ENCODE measurements at places on chromosomes 5 and 9. TPM values are rescaled to one million over a fixed set of nuclear protein-coding genes. Genes with fewer than 3 reads are reported as not detected.

SLC25A2 gene
- total RNA-seq: 0.39 TPM

MZB1 gene
- total RNA-seq: not detected

FAM221B gene
- total RNA-seq: not detected

PCDHA11 gene
- total RNA-seq: 0.11 TPM

SPINK4 gene
- total RNA-seq: not detected

SLC9A3 gene
- 1.1 TPM for total RNA-seq

C9orf85 gene
- total RNA-seq: 17.5 TPM

CFAP157 gene
- total RNA-seq: 0.13 TPM

TAS2R1 gene
- not detected for total RNA-seq

NUTM2G gene
- total RNA-seq: not detected

FAM120AOS gene
- total RNA-seq: 43.6 TPM

PCDHGB4 gene
- 26.2 TPM for total RNA-seq

SPINK13 gene
- 1.4 TPM for total RNA-seq

TAF9 gene
- total RNA-seq: 79.7 TPM

PTPN3 gene
- 9.5 TPM for total RNA-seq

IFNA13 gene
- not detected for total RNA-seq

KIF2A gene
- total RNA-seq: 64.2 TPM

FYB1 gene
- total RNA-seq: 1.6 TPM

TRIP13 gene
- 13.2 TPM for total RNA-seq

RNF183 gene
- total RNA-seq: not detected

TAF1L gene
- total RNA-seq: under 0.01 TPM

SFXN1 gene
- total RNA-seq: 57.4 TPM

Measured in articular chondrocyte of knee joint (primary cell).